WERI-Rb-1 (cell line): ENCODE measurements at places on chromosomes 2 and 18.

- no peak for DNase-seq
Observed at GRCh38 chr18:21040466-21040865, 71.1 kb downstream of the ROCK1 start.

DNA sequence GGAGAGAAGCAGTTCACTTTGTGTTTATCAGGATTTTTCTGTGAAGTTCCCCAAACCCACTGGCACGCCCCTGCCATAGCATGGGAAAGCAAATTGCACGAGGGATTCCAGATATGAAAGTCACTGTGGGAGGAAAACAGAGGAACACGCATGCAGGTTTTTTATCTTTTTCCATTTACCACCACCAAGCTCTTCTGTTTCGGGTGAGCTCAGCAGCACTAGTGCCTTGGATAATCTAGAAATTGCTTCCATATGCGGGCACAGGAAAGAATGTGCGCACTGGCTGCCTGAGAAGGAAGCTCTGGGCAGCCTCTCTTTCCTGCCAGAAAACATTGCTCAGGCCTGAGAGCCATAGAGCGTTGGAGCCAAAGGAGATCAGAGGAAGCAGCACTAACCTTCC is 65.9 kb upstream of the WIPF1 start:
- DNase-seq, result no peak

GRCh38 chr2:219650426-219651248 is 23.2 kb downstream of the SLC4A3 start:
- DNase-seq, result no peak

DNA sequence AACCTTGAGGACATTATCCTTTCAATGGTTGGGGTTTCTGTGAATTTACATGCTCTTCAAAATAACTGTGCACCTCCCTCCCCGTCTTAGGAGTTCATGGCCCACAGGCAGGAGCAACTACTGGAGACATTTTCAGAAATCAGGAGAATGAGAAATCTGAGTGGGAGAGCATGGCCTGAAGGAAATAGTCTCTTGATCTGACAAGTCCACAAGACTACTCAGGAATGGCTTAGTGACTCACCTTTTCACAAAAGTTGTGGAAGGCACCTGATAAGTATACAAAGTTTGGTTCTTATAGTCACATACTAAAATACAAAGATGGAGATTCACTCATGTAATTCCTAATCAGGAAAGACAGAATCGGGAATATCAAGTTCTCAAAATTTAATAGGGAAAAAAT is 83.6 kb upstream of the NCKAP5 start:
- no peak for DNase-seq

DNA sequence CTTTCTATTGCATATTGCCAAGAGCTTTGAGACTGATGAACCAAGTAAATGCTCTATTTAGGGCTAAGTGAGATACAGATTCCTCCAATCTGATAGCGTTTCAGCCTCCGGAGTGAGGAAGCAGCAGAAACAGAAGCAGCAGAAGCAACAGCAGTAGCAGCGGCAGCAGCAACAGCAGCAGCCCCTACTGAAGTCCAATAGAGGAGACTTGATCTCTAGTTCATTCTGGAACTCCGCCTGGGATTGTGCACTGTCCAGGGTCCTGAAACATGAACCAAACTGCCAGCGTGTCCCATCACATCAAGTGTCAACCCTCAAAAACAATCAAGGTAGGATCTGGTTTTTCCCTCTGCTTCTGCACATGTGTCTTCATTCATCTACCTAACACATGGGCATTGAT is at the start of gene DPP10:
DPP10 (plus strand) TSS at position 132 of the 400 bp plus-strand sequence.
- DNase-seq, result no peak

DNA sequence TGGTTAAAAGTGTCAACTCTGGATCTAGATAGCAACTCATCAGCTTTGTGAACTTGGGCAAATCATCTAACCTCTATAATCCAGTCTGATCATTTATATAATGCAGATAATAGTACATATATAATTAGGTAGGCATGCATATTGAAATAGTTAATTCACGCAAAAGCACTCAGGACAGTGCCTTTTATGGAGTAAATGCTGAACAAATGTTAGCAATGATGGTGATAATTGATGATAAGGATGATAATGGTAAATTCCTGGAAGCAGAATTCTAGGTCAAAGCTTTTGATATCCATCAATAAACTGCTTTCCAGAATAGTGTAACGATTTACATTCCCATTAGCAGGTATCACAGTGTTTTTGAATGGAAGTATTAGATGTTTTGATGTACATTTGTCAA is 59.7 kb upstream of the CYP26B1 start:
- no peak for DNase-seq

GRCh38 chr2:70745276-70745825 is 22.6 kb downstream of the ADD2 start:
- no peak for DNase-seq

DNA sequence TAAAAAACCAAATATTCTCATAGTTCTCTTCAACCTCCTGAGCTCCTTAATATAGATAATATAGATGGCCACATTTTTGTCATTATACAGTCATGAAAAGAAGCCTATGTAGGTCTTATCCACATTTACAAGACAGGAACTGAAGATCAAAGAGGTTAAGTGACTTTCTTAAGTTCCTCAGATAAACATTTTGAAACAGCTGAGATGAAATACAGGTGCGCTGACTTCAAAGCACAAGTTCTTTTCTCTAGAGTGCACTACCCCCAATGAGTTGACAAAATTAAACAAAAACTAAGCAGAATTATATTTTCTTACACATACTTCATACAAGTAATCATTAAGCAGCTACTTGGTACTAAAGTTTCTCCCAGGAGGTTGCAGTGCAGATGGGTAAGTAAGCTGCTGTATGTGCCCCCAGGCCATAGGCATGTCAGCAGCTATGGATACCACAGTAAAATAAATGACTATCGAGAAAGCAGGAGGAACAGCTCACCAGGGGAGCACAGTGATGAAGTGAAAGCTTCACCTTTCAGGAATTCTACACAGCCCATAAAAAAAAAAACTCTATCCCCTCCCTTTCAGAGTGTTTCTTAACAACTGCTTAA is 199.8 kb downstream of the DPP10 start:
- DNase-seq, result no peak

DNA sequence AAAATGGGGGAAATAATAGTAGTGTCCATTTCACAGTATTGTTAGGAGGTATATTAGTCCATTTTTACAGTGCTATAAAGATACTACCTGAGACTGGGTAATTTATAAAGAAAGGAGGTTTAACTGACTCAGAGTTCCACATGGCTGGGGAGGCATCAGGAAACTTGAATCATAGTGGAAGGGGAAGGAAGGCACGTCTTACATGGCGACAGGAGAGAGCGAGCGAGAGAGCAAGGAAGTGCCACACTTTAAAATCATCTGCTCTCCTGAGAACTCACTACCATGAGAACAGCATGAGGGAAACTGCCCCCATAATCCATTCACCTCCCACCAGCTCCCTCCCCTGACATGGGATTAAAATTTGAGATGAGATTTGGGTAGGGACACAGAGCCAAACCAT is 23.4 kb downstream of the MGAT5 start:
- DNase-seq, result no peak

- DNase-seq, result peak; percentile 22
Observed at GRCh38 chr2:156589381-156590079, 153.4 kb downstream of the GPD2 start.

DNA sequence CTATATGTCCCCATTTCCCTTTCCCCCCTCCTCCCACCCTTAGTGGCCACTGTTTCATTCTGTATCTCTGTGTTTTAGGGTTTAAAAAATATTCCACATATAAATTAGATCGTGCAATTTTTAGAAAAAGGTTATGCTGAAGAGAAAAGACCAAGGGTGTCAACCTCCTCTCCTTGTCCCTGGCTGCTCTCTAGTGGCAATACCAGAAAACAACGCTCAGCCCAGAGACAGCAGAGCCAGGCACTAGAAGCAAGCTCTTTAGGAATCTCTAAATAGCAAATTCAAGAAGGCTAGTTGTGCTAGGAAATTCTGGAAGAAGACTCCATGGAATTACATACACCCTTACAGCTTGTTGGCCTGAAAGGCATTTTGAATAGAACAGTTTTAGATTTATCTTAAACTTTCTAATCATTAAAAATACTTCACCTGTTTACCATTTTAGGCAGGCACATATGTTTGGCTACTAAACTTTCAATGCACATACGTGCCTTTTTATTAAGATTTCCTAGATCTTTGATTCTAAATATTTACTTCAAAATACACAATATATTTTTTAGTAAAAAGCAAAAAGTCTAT is 35.1 kb upstream of the RASGRP3 start:
- peak; percentile 63 for DNase-seq

GRCh38 chr18:48351216-48352050 is 57.8 kb downstream of the ZBTB7C start:
- DNase-seq, result no peak

DNA sequence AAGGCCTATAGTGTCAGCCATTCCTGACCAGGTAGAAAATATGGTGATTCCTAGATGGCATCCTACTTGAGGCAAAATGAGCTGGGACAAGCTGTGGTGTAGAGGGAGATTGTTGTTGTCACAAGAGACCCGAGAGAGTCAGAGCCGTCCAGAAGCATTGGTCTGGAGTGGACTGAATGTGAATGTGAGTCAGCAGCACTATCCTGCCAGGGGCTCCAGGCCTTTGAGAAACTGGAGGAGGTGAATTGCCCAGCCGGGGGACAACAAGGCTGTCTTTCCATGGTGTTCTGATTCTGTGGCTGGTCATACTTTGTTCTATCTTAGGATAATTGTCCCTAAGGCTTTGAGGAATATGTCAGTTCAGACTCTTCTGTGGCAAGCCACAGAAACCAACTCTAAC is 29.4 kb upstream of the EIF2AK3 start:
- no peak for DNase-seq

GRCh38 chr2:74653589-74653984 is 460 bp upstream of the SEMA4F start:
- DNase-seq, result no peak

DNA sequence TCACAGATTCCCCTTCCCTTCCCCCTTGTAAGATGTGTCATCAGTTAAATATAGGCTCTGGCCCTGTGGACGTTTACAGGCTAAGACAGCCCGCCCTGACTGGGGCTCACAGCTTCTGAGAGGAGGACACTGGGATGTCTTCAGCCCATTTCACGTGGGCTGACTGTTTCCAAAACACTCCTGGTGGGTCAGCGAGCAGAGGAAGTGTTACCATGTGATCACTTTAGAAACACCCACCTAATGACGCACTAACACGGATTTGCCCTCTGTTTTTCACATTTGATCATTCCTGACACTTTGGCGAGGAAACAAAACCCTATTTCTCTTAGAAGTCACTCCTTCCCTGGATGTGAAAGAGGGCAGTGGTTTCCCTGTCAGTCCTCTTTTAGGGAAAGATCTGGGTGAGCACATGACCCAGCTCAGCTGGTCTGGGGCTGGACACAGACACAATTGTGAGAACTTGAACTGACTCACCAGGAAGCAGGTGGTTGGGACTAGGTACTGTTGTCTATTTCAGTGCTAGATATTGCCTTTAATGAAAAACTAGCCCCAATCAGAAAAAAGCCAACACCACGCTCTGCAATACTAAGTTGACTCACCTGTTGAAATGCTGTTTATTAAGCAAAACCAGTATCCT is 38.8 kb downstream of the BMP10 start:
- DNase-seq, result no peak

- no peak for DNase-seq
Observed at GRCh38 chr2:19810637-19811036, 91.1 kb downstream of the TTC32 start.

DNA sequence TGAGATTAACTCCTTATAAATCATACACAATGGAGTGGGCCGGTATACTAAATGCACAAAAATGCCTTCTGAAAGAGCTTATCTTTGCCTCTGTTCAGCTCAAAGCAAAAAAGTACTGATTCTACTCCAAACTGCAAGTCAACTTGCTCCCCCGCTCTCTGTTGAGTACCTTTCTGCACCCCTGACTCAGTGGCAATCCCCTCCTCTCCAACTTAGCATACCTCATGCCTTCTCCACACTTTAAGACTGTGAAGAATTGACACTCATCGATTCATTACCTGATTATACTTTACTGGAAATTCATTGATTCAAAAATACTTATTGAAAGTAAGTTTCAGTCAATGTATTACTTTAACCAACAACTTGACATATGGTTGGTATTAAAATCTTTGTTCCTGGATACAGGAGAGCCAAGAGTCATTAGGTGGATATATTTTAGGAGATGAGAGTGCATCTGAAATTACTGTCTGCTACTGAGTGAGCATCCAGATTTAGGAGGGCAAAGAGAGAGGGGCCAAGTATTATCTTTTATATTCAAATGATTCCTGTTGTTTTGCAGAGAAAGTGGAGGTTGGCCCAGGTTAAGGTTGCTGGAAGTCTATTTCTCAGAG is 187.7 kb downstream of the ICOS start:
- DNase-seq, result no peak

- DNase-seq, result no peak
Observed at GRCh38 chr2:63692002-63692606, 103.3 kb downstream of the MDH1 start.

GRCh38 chr2:54226260-54226659 is 29.8 kb downstream of the TSPYL6 start:
- DNase-seq, result no peak

DNA sequence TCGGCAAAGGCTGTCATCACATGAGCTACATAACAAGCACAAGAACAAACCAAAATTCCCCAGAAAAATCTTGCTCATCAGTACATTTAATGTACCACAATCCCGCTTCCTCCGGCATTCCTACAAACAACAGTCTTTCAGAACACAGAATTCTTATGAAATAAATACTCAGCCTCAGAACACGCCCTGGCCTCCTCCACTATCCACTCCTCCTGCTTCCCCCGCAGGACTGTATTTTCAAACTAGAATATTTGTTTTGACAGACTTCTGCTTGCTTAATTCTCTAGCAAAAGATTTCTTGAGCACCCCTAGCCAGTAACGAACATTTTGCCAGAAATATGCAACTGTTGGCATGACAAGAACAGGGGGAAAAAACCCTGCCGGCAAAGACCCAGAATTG is 131.2 kb downstream of the THADA start:
- DNase-seq, result no peak

- no peak for DNase-seq
Observed at GRCh38 chr18:72700961-72701710, 157.0 kb upstream of the CBLN2 start.

- DNase-seq, result no peak
Observed at GRCh38 chr2:205640716-205641115, 41.6 kb upstream of the NRP2 start.
